ENCODE measurements at places on chromosomes 16 and 17. TPM values are rescaled to one million over a fixed set of nuclear protein-coding genes. Genes with fewer than 3 reads are reported as not detected.
A peak's percentile ranks its signal among the peaks of the same experiment; 100 is the strongest.

Gene GCGR
- not detected for polyA plus RNA-seq

Gene IL34
- polyA plus RNA-seq, result 0.42 TPM

Gene NEK8
- polyA plus RNA-seq, result 4.3 TPM

Gene PRCD
- polyA plus RNA-seq, result 0.65 TPM

Gene ANKRD40CL
- not detected for polyA plus RNA-seq

Gene CD300LB
- polyA plus RNA-seq, result not detected

Gene MYL4
- polyA plus RNA-seq, result not detected

Gene ENPP7
- not detected for polyA plus RNA-seq

- H3K36me3 ChIP-seq, result peaks cover 3% of the 10 kb centered on the region
- H3K4me3 ChIP-seq, result no peak overlapping the region
- no peaks in the 10 kb centered on the region for H3K27me3 ChIP-seq
- no peak for DNase-seq
- H3K27ac ChIP-seq, result no peak overlapping the region
- H3K4me1 ChIP-seq, result peaks cover 3% of the 10 kb centered on the region
These were observed 123.0 kb downstream of the RPTOR start for GRCh38 chr17:80667462-80668277.

- H3K4me1 ChIP-seq, result peaks cover 5% of the 10 kb centered on the region
- no peak overlapping the region for H3K27ac ChIP-seq
- H3K36me3 ChIP-seq, result peaks cover 24% of the 10 kb centered on the region
- no peaks in the 10 kb centered on the region for H3K27me3 ChIP-seq
- DNase-seq, result no peak
These were observed 6.8 kb downstream of the ERAL1 start for GRCh38 chr17:28861393-28862203.

GRCh38 chr16:30397776-30398660 is 2.8 kb downstream of the ZNF48 start:
- DNase-seq, result no peak
- no peak overlapping the region for H3K27ac ChIP-seq
- H3K36me3 ChIP-seq, result no peaks in the 10 kb centered on the region
- peaks cover 12% of the 10 kb centered on the region for H3K4me1 ChIP-seq
- no peak overlapping the region for H3K4me3 ChIP-seq

DNA sequence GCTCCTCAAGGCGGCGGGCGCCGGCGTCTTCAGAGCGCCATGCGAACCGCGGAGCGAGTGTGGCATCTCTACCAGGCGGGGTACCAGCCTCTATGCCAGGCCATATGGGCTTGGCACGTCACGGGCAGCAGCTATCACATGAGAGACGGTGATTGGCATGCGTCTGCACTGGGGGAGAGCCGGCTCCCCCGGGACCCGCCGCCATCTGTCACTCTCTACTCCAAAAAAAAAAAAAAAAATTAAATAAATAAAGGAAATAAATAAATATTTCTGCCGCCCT is at the start of gene NEUROD2:
Gene NEUROD2 (minus strand): TSS at position 70 of the 280 bp plus-strand sequence. CDS start 1,321 bp downstream, outside the sequence.
- peaks cover 76% of the 10 kb centered on the region for H3K27me3 ChIP-seq
- no peak for DNase-seq
- H3K27ac ChIP-seq, result no peak within 1 kb of the TSS
- H3K4me1 ChIP-seq, result peaks cover 27% of the 10 kb centered on the region
- H3K4me3 ChIP-seq, result peak within 1 kb of the TSS; percentile 18

DNA sequence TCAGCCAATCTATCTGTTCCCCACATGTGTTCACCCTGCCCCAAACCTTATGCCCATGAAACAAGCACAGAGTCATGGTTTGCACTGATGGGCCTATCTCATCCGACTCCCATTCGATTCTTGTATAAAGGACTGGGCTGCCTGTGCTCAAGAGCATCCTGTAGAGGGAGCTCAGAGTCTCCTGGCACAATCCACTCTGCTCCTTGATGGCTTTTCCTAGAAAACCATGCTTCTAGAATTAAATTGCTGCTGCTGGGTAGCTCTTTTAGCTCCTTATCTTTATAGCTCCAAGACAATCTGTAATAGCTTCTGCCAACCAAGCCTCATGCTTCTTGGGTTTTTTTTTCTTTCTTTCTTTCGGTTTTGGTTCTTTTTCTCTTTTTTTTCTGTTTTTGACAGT is 9.7 kb downstream of the ZNF19 start:
- no peaks in the 10 kb centered on the region for H3K27me3 ChIP-seq
- H3K36me3 ChIP-seq, result peaks cover 5% of the 10 kb centered on the region
- peaks cover 16% of the 10 kb centered on the region for H3K4me1 ChIP-seq
- no peak overlapping the region for H3K4me3 ChIP-seq

- H3K4me1 ChIP-seq, result no peaks in the 10 kb centered on the region
- H3K4me3 ChIP-seq, result no peak overlapping the region
- H3K27ac ChIP-seq, result no peak overlapping the region
- peaks cover 5% of the 10 kb centered on the region for H3K27me3 ChIP-seq
These were observed 134.0 kb upstream of the IRX6 start for GRCh38 chr16:55189682-55190636.

DNA sequence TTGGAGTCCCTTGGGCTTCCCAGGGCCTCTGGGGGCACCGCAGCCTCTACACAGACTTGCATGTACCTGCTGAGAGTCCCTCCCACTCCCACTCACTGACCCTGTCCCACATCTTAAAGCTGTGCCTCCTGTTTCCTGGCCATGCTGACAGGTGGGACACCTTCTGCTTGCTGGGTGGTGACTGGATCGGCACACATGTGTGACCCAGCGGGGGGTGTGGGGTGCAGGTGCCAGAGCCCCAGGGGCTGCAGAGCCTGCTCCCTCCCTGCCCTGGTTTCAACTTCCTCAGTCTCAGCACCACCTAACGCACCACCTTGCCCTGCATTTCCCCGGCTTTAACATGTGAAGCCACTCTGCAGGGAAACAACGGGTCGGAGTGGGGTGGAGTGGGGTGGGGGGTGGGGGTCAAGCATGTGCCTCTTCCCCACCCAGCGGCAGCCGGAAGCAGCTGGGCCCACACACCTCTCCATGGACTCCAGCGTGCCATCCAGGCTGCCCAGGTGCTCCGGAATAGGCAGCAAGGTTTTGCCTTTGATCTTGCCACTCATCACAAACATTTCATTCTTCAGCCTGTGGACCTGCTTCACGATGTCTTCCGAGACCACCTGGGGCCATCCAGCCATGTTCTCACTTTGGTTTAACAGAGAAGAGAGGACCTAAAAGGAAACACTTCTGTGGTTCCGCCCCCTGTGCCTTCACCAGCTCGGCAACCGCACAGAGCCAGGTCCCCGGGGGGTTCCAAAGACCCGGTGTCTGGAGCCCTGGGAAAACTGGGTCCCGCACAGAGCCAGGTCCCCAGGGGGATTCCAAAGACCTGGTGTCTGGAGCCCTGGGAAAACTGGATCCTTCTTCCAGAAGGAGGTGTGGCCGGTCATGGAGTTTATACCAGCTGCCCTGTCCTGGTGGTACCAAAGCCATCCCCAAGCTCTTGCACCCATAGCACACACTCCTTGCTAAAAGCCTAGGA is 4.7 kb downstream of the DNAH17 start:
- H3K4me3 ChIP-seq, result no peak overlapping the region
- H3K27me3 ChIP-seq, result peaks cover 7% of the 10 kb centered on the region
- no peaks in the 10 kb centered on the region for H3K4me1 ChIP-seq

GRCh38 chr17:64741038-64741641 is 79.0 kb upstream of the SMURF2 start:
- peaks cover 20% of the 10 kb centered on the region for H3K4me1 ChIP-seq
- no peaks in the 10 kb centered on the region for H3K27me3 ChIP-seq
- H3K4me3 ChIP-seq, result no peak overlapping the region
- H3K36me3 ChIP-seq, result no peaks in the 10 kb centered on the region

GRCh38 chr16:6704306-6704930 is 628.2 kb upstream of the RBFOX1 start:
- DNase-seq, result no peak
- H3K27me3 ChIP-seq, result no peaks in the 10 kb centered on the region
- H3K27ac ChIP-seq, result no peak overlapping the region
- no peaks in the 10 kb centered on the region for H3K36me3 ChIP-seq
- H3K4me3 ChIP-seq, result no peak overlapping the region
- no peaks in the 10 kb centered on the region for H3K4me1 ChIP-seq

DNA sequence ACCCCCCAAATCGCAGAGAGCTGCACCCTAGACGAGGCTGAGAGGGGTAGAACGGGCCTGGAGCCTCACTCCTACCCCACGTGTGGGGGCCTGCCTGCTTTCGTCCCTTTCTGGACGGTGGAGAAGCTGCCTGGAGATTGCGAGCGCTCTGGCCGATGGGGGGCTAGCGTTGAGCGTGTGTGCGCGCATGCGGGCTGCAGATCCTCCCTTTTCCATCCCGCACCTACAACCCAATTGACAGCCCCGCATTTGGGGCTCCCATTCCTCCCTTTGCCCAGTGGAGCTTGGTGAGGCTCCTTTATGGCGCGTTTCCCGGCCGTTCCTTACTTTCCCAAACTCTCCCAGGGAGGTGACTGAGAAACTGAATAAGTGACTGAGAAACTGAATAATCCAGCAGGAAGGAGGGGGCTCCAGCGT is 907 bp upstream of the ESRP2 start:
- peaks cover 29% of the 10 kb centered on the region for H3K4me1 ChIP-seq
- DNase-seq, result no peak
- H3K27me3 ChIP-seq, result no peaks in the 10 kb centered on the region

- no peak overlapping the region for H3K4me3 ChIP-seq
- no peak overlapping the region for H3K27ac ChIP-seq
- DNase-seq, result no peak
These were observed 53.6 kb downstream of the KANSL1 start for GRCh38 chr17:46139432-46140210.

- peaks cover 8% of the 10 kb centered on the region for H3K4me1 ChIP-seq
- no peak overlapping the region for H3K4me3 ChIP-seq
- H3K36me3 ChIP-seq, result peaks cover 7% of the 10 kb centered on the region
- no peaks in the 10 kb centered on the region for H3K27me3 ChIP-seq
These were observed 183.0 kb downstream of the PHKB start for GRCh38 chr16:47644166-47644565.

GRCh38 chr17:21513012-21513570 is 136.9 kb downstream of the KCNJ12 start:
- peaks cover 3% of the 10 kb centered on the region for H3K4me1 ChIP-seq
- DNase-seq, result peak; percentile 5
- H3K27me3 ChIP-seq, result peaks cover 2% of the 10 kb centered on the region
- peak overlapping the region; percentile 20 for H3K4me3 ChIP-seq
- H3K36me3 ChIP-seq, result no peaks in the 10 kb centered on the region

GRCh38 chr16:88662843-88663606 is at the start of gene MVD:
TSS of gene MVD (minus strand) at chr16:88663091. CDS start at chr16:88663080, 11 bp downstream.
- peak within 1 kb of the TSS; percentile 82 for H3K27ac ChIP-seq
- H3K4me1 ChIP-seq, result peaks cover 19% of the 10 kb centered on the region
- DNase-seq, result peak; percentile 86
- peak within 1 kb of the TSS; percentile 76 for H3K4me3 ChIP-seq

GRCh38 chr16:87780385-87780989 is 14.7 kb upstream of the KLHDC4 start:
- H3K4me3 ChIP-seq, result no peak overlapping the region
- no peaks in the 10 kb centered on the region for H3K27me3 ChIP-seq
- peaks cover 23% of the 10 kb centered on the region for H3K4me1 ChIP-seq
- no peak for DNase-seq
- H3K36me3 ChIP-seq, result no peaks in the 10 kb centered on the region

DNA sequence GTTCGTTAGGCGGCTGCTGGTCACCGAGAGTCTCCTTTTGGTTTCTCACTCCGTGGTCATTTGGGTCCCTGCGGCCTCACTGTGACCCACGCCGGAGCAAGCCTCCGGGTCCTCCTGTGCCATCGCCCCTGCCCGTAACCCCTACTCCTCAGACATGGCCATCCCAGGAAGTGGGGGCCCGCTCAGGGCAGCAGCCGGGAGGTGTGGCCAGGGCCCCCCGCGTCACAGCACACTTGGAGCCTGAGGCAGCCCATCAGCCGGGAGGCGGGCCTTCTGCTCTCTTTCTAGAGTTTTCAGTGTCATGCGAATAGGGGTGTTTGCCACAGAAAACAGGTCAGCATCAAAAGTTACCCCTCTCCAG is 7.9 kb upstream of the WFIKKN1 start:
- peaks cover 21% of the 10 kb centered on the region for H3K27me3 ChIP-seq
- H3K27ac ChIP-seq, result no peak overlapping the region

GRCh38 chr17:82838386-82839063 is 1.3 kb downstream of the ZNF750 start:
- peaks cover 1% of the 10 kb centered on the region for H3K36me3 ChIP-seq
- H3K4me1 ChIP-seq, result peaks cover 27% of the 10 kb centered on the region
- DNase-seq, result no peak
- peak overlapping the region; percentile 11 for H3K27ac ChIP-seq
- H3K27me3 ChIP-seq, result no peaks in the 10 kb centered on the region

DNA sequence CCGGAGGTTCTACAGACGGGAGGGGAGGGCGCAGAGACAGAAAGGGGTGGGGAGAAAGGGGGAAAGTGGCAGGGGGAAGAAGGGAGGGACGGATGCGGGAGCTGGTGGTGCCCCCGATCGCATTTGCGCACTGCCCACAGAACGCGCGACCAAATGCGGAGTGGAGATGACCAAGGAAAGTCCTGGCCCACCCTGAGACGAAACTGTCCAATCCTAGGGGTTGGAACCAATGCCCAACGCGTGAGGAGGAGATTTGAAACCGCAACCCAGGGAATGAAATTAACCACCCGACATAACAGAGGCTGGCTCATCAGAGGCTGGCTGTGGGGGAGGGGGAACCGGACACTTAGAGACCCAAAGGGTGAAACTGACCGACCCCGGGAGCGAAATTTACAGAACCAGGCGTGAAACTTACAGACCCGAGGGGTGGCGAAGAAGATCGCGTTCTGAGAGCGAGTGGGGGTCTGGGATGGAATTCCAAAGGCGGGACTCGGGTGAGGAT is 1.4 kb downstream of the HES7 start:
- peaks cover 26% of the 10 kb centered on the region for H3K27me3 ChIP-seq
- DNase-seq, result no peak
- no peaks in the 10 kb centered on the region for H3K36me3 ChIP-seq
- peaks cover 52% of the 10 kb centered on the region for H3K4me1 ChIP-seq
- peak overlapping the region; percentile 93 for H3K4me3 ChIP-seq
- H3K27ac ChIP-seq, result no peak overlapping the region

DNA sequence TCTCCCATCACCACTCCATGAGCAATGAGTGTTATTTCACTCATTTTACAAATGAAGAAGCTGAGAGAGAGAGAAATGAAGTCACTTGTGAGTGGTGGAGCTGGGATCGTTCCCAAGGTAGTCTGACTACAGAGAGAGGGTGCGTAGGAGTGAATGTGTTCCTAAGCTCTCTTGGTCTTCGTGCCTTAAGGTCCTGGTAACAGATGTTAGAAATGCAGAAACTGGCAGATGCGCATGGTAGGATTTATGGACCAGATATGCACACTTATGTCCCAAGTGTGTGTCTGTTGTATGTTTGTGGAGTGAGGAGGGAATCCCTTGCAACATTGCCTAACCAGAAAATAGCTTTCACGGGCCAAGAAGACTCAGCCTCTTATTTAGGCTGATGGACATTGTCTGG is 93.2 kb upstream of the ZNF469 start:
- DNase-seq, result no peak
- H3K4me1 ChIP-seq, result no peaks in the 10 kb centered on the region
- H3K27me3 ChIP-seq, result peaks cover 22% of the 10 kb centered on the region
- H3K36me3 ChIP-seq, result no peaks in the 10 kb centered on the region
- no peak overlapping the region for H3K4me3 ChIP-seq
- no peak overlapping the region for H3K27ac ChIP-seq
